Cortex of kidney (tissue), 1 donor: ENCODE measurements at places on chromosomes 1 and 21.

DNA sequence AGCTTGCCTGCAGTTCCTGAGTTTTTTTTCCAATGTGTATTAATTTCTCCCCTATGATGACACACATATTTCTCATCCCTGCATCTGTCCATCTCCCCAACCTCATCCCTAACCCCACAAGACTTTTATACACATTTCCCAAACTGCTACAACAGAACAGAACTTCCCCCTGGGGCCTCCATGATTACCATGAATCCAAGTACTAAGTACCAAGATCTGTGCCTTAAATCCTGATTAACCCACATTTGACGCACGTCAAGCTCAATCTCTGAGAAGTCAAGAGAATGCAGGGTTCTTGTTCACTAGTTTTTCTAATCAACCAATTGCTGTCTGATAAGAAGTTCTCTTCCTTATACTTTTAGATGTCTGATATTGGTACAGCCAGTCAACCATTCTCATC, 9.7 kb downstream of the HMGN1 start:
- no peak for DNase-seq

- DNase-seq, result no peak
Observed at GRCh38 chr1:203645996-203646395, 19.4 kb downstream of the ATP2B4 start.

DNA sequence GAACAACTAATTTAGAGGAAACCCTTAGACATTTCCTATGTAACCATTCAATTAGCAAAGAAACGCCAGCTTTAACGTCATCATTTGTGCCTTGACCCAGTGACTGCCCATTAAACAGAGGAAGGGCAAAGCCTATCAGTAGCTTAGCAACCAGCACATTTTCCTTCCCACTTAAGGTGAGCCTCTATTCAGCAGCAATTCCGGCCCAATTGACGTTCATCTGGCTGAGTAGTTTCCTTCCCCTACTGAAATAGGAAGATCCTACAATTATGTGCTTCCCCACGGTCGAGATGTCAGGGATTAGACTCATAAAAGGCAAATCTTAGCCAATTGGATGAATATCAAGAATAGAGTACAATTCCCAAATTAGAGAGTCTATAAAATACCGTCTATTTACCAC, 482.1 kb upstream of the ADAMTS5 start:
- DNase-seq, result no peak

DNA sequence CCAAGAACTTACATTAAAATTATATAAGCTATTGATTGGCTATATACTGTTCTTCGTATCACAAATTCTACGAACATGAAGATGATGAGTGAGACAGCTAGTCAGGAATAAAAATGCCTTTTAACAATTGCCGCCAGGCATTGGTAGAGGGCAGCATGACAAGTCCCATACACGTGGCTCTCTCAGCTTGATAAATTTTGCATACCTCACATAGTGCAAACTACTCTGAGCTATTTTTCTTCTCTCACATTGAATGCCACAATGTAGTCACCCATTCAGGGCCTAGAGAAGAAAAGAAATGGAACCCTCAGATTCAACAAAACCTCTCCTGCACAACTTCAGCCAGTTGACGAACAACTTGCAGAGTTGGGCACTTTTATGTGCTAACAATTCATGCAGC, 27.0 kb upstream of the FMO2 start:
- DNase-seq, result no peak

- no peak for DNase-seq
Observed at GRCh38 chr1:108524676-108525075, 35.2 kb upstream of the EEIG2 start.

GRCh38 chr1:233327651-233328141, at the start of gene MAP3K21:
Gene MAP3K21 (plus strand): TSS chr1:233327724. CDS start chr1:233328029, 305 bp downstream.
- no peak for DNase-seq

GRCh38 chr21:39456665-39457064, 4.9 kb downstream of the SH3BGR start:
- no peak for DNase-seq
